Common myeloid progenitor, CD34-positive (primary cell): ENCODE measurements at places on chromosomes 2 and 18.

DNA sequence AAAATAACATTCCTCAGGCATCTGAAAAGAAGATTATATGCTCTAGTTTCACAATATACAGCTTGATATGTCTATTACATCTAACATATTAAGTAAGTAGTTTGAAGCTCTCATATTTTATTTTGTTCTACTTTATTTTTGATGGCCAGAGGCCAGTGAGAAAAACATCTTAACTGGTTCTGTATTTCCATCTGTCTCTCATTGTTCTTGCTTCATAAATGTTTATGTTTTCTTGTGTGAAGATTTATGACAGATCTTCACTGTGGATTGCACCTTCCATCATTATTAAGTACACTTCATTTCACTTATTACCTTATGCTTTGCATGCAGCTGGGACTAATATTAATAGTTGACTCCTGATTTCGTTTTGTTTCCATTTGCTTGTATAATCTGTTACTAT is 511.2 kb downstream of the TSN start:
- no peak for DNase-seq
- no peak overlapping the region for H3K27ac ChIP-seq
- H3K27me3 ChIP-seq: no peaks in the 10 kb centered on the region
- no peak overlapping the region for H3K4me3 ChIP-seq
- no peaks in the 10 kb centered on the region for H3K36me3 ChIP-seq
- H3K4me1 ChIP-seq: no peaks in the 10 kb centered on the region

- peak; percentile 52 for DNase-seq
- H3K4me3 ChIP-seq: no peak overlapping the region
- peaks cover 22% of the 10 kb centered on the region for H3K27me3 ChIP-seq
- H3K27ac ChIP-seq: no peak overlapping the region
- H3K4me1 ChIP-seq: peaks cover 4% of the 10 kb centered on the region
These were observed 69.3 kb downstream of the MARCO start for GRCh38 chr2:119011162-119011909.

DNA sequence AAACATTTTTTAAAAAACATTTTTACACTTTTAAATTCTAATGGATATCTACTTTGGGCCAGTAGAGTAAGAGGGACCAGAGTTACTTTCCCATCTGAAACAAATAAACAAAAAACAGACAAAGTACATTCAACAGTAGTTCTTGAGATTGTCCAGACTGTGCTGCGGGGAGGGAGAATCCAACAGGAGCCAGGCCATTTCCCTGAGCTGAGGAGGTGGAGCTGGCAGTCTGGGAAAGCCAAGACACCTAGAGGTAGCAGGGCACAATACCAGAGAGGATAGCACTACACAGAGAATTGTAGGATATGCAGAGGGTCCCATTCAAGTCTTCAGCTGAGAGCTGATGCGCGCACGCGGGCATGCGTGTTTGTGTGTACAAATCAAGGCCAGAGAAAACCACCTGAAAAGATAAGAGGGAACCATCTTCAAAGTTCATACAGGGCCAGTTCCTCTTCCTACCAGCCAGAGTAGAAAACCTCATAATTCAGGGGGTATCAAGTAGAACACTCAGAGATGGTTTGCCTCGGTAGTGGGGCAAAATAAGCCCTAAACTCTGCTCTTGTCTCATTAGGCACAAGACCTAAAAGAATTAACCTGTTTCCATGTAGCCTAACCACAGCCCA is 44.0 kb downstream of the PTRHD1 start:
- no peak for DNase-seq
- H3K4me1 ChIP-seq: no peaks in the 10 kb centered on the region
- no peak overlapping the region for H3K4me3 ChIP-seq
- peaks cover 4% of the 10 kb centered on the region for H3K36me3 ChIP-seq
- no peaks in the 10 kb centered on the region for H3K27me3 ChIP-seq

GRCh38 chr2:226023383-226023782 is 623.9 kb downstream of the NYAP2 start:
- no peak overlapping the region for H3K4me3 ChIP-seq
- no peak for DNase-seq
- no peaks in the 10 kb centered on the region for H3K4me1 ChIP-seq
- no peak overlapping the region for H3K27ac ChIP-seq

DNA sequence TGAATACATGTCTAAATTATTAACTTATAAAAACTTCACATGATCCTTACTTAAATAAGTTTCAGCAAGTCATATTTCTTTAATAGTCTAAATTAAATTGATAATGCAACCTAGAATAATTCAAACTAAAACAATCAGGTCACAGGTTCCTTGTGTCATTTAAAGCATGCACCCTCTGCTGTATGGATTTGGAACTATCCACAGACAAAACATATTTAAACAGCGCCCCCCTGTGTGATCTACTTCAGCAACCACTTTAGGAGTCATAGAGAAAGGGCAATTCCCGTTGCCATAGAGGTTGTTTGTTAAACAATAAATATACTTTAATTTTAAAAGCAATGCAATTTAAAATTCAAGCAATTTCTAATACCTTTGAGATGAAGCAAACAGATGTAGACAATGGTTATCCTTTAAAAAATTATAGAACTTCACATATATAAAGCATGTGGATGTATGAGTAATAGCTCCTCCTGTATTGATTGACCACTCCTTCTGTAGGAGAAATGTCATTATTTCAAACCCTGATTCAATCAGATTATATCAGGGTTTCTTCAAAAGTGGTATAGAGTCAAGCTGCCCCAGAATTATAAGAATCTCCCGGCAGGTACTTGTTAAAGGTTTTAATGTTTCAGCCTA is 21.2 kb downstream of the GRB14 start:
- no peak overlapping the region for H3K4me3 ChIP-seq
- H3K4me1 ChIP-seq: peaks cover 12% of the 10 kb centered on the region
- no peaks in the 10 kb centered on the region for H3K36me3 ChIP-seq
- no peak overlapping the region for H3K27ac ChIP-seq
- DNase-seq: peak; percentile 87
- H3K27me3 ChIP-seq: no peaks in the 10 kb centered on the region

DNA sequence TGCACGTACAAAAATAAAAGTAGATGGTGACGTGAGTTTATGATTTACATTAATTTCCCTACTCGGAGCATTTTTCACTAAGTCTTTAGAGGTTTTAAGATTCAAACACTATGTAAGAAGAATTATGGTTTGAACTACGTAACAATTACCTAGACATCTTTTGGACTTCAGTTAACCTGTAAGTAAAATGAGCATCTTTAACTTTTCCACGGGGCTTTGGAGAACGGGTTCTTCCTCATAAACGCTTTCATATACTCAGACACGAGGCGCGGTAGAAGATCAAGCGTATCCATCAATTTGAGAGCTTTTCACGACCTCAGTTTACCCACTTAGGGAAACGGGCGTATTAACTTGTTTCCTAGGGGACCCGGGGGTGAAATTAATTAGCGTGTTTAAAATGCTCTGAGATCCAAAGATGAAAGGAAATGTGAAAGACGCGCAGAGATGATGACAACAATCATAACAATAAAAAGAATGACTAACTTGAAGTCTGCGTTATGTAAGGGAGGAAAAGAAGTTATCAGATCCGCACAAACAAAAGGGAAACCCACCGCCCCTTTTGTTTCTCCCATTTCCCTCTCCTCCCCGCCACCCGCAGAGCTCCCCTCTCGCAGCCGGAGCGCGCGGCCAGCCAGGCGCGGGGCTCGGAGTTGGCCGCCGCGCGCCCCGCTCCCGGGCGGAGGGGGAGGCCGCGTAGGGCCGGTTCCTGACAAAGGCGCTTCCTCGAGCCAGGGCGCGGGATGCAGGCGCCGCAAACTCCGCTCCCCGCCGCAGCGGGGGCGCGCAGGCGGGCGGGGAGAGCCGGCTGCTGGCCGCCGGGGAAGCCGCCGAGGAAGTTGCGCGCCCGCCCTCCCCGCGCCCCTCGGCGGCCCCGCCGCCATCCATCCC is 807 bp downstream of the PELI1 start:
- H3K4me3 ChIP-seq: peak overlapping the region; percentile 83
- H3K36me3 ChIP-seq: no peaks in the 10 kb centered on the region
- H3K27me3 ChIP-seq: no peaks in the 10 kb centered on the region
- peak overlapping the region; percentile 56 for H3K27ac ChIP-seq

- no peak for DNase-seq
- no peak overlapping the region for H3K27ac ChIP-seq
- no peak overlapping the region for H3K4me3 ChIP-seq
- H3K27me3 ChIP-seq: peaks cover 8% of the 10 kb centered on the region
These were observed 130.0 kb downstream of the LPIN1 start for GRCh38 chr2:11876436-11876835.

DNA sequence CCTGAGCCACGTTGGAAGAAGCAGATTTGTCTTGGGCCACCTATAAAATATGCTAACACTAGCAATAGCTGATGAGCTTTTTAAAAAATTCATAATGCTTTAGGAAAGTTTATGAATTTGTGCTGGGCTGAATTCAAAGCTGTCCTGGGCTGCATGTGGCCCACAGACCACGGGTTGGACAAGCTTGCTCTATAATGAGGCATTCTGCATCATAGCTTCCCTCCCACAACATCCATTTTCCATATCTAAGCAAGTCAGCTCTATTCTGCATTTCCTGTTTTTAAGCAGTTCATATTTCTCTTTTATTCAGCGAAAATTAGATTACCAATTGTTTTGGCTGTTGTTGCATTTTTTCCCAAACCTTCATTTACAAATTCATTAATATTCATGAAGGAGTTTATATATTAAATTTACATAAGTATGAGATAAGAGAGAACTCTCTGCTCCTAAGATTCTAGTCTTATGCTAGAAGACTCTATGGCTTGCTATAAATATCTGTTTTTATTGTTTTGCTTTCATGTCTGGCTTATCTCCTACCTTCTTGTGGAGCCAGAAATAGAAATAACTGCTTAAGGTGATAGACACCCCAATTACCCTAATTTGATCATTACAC is 114.5 kb upstream of the HNRNPA3 start:
- H3K4me3 ChIP-seq: no peak overlapping the region
- H3K36me3 ChIP-seq: no peaks in the 10 kb centered on the region
- DNase-seq: peak; percentile 93

DNA sequence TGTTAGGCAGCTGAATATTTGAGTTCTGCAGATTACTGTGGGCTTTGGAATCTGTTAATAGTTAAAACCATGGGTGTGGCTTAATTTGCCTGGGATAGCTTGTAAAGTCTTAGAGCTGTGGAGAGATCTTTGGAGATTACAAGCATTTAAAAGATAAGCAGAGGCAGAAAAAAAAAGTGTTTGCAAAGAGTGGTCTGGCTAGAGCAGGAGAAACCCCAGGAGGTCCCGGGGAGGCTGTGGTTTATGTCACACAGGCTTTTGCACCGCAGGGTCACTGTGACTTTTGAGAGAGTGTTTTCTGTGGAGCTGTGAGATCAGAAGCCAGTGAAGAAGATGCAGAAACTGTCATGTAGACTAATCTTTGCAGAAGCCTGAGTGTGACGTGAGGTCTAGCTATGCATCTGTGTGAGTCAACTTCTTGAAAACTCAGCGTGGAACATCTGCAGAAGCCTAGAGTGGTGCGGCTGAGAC is 49.0 kb downstream of the SETBP1 start:
- H3K4me1 ChIP-seq: peaks cover 34% of the 10 kb centered on the region
- no peaks in the 10 kb centered on the region for H3K36me3 ChIP-seq
- no peak overlapping the region for H3K27ac ChIP-seq
- H3K27me3 ChIP-seq: no peaks in the 10 kb centered on the region

- no peak for DNase-seq
- H3K27me3 ChIP-seq: peaks cover 43% of the 10 kb centered on the region
- no peaks in the 10 kb centered on the region for H3K36me3 ChIP-seq
- no peak overlapping the region for H3K4me3 ChIP-seq
These were observed 3.8 kb downstream of the ASXL3 start for GRCh38 chr18:33581856-33582255.

DNA sequence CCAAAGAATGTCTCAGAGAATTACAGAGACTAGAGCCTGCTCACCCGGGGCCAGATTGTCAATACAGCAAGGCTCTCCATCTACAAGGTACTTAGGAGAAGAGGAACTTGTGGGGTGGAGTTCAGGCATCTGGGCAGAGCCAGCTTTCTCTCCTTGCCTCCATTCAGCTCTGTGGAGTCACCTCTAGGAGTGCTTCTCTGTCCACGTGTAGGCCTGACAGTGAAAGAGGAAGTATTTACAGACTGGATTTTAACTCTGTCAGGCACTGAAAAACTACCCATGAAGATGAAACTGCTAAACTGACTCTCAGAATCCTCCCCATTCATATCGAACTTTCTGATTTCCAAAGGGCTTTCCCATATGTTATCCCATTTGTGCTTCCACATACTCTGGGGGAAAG is 315.6 kb downstream of the SETBP1 start:
- no peaks in the 10 kb centered on the region for H3K4me1 ChIP-seq
- H3K27ac ChIP-seq: no peak overlapping the region
- no peaks in the 10 kb centered on the region for H3K36me3 ChIP-seq
- H3K27me3 ChIP-seq: no peaks in the 10 kb centered on the region

DNA sequence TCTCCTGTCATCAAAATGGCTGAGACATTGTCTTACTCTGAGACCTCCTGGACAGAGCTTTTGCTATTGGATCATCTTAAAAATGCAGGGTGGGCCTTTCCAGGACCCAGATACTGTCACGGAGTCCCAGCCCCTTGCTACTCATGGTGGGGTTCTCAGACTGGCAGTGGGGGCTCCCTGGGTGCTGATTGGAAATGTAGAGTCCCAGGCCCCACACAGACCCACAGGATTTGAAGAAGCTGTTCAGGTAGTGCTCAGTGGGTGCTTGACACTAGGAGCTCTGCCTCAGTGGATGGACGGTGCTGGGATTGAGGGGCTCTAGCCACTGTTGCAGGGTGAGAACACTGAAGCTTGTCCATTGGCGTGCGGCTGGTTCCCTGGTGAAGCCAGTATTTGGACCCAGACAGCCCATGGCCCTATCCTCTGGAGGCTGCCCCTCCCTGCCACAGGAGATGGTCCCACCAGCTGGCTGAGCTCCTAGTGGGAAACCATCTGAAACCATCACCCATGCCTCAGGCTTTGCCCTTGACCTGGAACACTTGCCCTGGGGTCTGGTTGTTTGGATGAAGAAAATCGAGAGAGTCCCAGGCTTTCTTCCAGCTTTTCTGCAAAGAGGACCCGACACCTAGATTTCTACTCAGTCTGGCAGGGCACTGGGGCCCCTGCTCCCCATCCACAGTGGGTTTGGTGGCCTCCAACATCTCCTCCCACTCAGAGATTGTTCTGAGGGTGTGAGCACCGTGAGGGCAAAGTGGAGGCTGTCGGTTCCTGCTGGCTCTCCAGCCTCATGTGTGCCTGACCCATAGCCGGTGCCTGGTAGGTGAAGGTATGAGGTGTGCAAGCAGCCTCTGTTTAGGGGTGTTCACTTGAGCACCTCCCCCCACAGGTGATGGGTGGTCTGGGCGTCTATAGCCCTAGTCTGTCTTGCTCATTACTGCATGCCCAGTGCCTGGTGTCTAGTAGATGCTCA is 30.1 kb downstream of the MROH2A start:
- no peak overlapping the region for H3K27ac ChIP-seq
- no peak for DNase-seq
- no peaks in the 10 kb centered on the region for H3K4me1 ChIP-seq
- H3K27me3 ChIP-seq: peaks cover 6% of the 10 kb centered on the region
- no peak overlapping the region for H3K4me3 ChIP-seq

GRCh38 chr2:44555700-44556099 is 194.0 kb downstream of the CAMKMT start:
- H3K27ac ChIP-seq: no peak overlapping the region
- H3K36me3 ChIP-seq: no peaks in the 10 kb centered on the region
- no peaks in the 10 kb centered on the region for H3K27me3 ChIP-seq

GRCh38 chr2:41962922-41963622 is 84.7 kb upstream of the PKDCC start:
- no peak for DNase-seq
- H3K27ac ChIP-seq: no peak overlapping the region
- peaks cover 4% of the 10 kb centered on the region for H3K27me3 ChIP-seq
